ENCODE measurements at places on chromosomes 5 and 9.

GRCh38 chr9:77839459-77840140, 191.5 kb upstream of the GNA14 start:
- peak; percentile 37 for DNase-seq

GRCh38 chr9:86721843-86722705, 225.2 kb downstream of the GAS1 start:
- peak; percentile 88 for DNase-seq

GRCh38 chr9:341634-342421, 127.2 kb downstream of the DOCK8 start:
- DNase-seq = no peak

DNA sequence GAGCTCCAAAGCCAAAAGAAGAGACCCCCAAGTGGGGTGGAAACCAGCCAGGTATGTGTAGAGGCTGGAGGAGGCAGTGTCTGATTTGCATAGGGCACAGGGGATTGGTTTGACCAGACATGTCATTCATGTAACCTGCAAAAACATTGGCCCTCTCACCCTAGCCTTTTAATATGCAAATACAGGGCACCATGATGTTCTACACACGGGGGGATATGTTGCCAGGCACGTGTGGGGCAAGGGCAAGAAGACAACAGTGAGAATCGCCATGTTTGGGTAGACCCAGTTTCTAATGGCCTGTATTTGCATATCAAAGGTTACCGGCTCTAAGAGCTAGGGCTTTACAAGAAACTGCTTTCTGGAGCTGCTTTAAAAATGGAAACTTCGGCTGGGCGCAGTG, 208.9 kb downstream of the GOLPH3 start:
- DNase-seq = no peak

DNA sequence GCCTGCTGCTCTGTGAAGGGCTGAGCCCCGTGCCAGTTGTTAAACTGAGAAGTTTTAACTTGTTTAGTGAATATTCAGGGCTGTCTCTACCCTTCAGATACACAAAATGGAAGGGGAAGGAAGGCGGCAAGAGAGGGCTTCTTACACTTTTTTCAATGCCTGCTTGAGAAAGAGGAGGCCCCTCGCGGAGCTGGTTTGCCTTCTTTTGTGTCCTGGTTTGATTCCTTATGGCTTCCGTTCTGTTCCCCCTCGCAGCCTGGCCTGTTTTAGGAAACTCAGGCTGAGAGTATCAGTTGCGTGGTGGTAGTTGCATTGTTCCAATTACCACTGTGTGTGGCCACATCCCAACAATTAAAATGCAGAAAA, 1.0 kb downstream of the FAM53C start:
- DNase-seq = no peak

DNA sequence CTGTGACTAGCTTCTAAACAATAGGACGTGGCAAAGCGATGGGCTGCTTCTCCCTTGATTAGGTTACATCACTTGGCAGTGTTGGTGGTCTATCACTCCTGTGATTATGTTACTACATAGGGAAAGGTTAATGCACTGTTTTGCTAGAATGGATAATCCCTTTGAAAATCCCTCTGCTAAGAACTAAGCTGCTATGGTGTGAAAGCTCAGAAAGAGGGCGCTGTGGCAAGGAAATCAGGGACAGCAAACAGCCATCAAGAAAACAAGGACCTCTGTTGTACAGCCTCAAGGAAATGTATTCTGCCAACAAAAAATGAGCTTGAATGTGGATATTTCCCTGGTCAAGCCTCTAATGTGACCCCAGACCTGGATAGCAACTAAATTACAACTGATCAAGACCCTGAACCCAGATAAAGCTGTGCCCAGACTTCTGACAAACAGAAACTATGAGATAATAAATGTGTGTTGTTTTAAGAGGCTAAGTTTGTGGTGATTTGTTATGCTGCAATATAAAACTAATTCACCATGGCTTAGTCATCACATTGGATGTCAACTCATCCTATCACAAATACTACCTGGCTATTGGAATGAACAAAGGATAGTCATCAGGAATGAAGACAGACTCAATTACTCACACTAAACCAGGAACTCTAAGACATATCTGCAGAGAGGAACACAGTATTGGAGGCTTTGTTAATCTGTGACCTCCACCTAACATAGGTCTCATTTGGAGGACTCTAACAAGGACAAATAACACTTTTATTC, 1215.9 kb downstream of the EFNA5 start:
- DNase-seq = peak; percentile 31

GRCh38 chr9:95074632-95075031, 242.9 kb downstream of the FANCC start:
- DNase-seq = no peak

Measured in skeletal muscle cell (primary cell).